ENCODE measurements at places on chromosomes 4 and X.

- DNase-seq = no peak
Measured at GRCh38 chr4:90027565-90027964, 99.6 kb upstream of the CCSER1 start.

GRCh38 chrX:71617742-71618141 lies 569 bp downstream of the CXCR3 start:
- DNase-seq = no peak

DNA sequence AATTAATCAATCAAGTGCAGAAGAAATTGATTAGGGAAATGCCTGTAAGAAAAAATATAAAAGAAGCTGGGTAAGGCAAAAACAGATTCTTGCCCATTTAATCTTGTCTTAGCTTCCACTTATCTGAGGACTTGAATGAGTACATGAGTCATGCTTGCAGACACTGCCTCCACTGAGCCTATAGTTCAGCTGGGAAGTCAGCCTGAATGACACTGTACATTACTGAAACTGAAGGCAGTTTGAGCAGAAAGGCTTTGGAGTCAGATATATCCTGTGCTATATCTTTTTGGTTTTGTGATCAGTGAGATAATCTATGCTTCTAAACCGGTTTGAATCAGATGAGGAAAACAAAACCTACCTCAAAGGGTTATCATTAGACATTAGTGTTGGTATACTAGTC lies 61.3 kb downstream of the NUDT11 start:
- DNase-seq = no peak

DNA sequence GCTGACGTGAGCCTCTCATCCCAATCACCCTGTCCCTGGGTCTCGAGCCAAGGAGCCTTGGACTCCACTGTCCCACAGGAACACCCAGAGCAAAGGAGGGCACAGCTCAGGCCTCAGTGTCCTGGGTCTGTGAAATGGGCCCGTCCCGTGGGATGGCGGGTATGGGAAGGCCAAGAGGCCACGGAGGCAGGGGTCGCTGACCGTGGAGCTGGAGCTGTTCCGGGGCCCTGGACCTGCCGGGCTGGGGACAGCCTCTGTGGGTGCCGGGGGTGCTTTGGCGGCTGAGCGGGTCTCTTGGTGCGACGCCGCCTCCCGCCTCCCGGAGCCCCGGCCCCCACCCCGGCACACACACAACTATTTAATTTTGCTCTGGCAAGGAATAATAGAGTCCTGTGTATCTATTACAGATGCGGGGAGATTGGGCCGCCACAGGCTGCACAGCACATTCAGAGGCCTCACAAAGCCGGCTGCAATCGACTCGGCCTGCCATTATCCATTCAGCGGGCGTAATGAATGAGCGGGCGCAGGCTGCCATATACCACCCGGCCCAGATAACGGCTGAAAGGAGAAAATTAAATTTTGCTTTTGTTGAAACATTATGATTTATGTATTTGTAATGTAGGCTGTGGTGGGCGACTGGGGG lies 83.9 kb upstream of the NKX1-1 start:
- DNase-seq = no peak

DNA sequence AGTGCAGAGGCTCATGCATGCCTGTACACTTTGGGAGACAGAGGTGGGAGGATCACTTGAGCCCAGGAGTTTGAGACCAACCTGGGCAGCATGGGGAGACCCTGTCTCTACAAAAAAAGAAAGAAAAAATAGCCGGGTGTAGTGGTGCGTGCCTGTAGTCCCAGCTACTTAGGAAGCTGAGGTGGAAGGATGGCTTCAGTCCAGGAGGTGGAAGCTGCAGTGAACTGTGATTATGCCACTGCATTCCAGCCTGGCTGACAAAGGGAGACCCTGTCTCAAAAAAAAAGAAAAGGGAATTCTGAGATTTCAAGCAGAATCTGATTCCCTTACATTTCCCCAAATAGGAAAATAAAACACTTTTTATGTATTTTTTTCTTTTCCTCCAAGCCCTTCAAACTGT lies 83.5 kb downstream of the SYNPO2 start:
- no peak for DNase-seq

DNA sequence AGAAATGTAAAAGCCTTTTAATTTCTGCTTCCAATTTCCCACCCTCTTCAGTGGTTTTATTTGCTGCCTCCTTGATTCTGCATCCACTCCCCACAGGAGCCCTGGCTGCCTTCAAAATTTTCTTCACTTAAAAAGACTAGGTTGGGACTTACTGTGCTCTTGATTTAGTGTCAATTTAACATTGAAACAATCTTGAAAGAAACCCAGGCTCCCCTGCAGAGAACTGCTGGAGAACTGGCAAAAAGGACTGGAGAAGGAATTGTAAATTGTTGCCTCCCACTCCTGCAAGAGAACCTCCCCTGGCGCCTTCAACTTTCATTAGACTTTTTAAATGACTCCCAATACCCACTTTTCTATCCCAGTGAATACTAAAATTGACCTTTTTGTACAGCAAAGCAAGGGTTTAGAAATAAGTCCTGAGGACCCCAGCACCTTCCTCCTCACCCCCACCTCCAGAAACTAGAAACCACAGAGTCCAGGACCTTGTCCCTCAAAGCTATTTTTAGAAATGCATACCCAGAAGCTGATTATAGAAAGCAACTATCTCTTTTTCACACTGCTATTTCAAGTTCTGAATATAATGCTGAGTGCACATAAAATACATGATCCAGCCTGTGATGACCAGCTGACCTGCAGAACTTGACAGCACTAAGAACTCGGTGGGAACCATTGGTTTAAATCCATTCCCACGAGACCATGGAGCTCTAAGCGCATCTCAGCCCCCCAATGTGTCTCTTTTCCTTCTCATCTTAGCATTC lies 155.5 kb downstream of the INPP4B start:
- DNase-seq = no peak

DNA sequence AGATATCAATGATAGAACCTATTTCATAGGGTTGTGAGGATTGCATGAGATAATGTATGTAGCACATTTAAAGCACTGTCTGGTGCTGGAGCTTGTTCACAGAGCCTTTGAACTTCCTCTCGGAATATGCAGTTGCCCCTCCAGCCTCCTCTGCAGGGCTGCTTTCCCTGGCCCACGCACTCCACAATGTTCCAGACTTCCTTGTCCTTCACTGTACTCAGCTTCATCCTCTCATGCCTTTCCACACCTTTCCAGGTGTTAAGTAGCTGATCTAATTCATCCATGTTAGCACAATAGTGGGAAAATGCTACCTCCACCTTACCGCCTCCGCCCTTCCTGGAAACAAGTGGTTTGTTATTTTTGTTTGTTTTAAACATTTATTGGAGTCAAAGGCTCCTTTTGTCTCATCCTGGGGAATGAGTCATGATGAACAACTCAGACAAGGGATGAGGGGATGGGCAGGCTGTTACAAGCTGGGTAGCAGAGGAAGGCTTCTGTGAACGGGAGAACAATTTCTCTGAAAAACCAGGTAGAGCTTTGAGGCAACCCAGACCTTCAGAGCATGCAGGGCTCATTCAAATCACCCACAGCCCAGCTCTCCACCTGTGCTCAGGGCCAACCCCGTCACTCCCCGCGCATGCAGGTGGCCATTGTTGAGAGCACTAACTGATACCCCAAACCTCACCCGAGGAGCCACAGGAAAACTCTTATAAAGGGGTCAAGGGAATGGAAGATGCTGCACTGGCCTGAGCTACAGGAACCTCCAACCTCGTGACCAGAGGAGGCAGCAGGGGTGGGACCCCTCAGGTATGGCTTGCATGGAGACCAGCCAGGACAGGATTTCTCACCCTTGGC lies 84.9 kb upstream of the TBL1X start:
- DNase-seq = no peak

DNA sequence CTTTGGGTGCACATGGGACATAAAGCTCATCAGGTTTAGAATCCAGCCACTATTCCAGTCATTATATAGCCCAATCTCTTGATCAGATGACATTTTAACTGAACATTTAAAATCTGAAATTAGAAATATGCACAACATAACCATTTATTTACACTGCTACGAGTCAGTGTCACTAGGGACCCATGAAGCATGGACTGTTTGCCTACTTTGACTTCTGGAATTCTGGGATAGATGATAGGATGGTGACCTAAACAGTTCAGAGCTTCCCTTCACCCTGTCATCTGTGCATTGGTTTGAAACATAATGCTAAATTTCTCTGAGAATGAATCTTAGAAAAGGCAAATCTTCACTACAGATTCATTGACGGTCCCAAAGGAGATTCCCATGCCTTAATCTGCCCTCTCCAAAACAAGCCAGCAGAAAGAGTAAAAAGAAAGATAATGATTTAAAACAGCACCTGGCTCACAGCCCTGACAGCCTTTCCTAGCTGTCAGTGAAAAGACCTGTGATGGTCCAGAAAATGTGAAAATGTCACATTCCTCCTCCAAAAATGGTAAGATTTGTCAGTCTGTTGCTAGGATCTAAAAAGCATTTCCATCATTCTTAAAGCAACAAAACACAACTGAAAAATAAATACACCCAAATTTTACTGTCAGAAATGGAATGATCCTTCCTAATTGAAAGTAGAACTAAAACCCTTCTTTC lies 18.9 kb upstream of the HERC3 start:
- DNase-seq = peak; percentile 28

DNA sequence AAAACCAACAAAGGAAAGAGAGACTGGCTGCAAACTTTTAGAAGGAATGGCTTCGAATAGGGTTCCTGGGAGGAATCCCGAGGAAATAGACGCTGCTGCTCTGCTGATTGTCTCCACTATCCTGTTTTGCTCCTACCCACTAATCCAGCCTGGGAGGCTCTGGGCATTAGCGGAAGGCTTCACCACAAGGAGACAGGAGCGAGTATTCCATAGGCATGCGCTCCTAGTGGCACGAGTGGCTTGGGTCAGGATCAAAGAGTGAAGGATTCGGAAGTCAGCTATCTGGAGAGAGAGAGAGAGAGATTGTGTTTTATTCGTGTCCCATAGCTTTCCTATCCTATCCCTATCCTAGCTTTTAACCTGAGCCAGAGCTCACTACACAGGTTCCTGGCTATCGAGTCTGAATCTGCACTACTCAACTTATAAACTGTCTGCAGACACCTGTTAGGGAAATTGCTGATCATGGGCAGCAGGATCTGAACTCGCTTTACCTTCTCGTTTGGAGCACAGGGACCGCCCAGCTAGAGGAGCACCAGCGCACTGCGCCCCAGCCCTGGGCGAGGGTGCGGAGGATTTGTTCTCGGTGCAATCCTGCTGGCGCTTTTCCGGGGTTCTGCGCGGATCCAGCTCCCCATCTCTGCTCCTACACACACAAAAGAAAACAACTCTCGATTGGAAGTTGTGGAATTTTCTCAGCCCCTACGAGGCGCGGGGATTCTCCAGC lies 740 bp upstream of the NPY2R start:
- no peak for DNase-seq

DNA sequence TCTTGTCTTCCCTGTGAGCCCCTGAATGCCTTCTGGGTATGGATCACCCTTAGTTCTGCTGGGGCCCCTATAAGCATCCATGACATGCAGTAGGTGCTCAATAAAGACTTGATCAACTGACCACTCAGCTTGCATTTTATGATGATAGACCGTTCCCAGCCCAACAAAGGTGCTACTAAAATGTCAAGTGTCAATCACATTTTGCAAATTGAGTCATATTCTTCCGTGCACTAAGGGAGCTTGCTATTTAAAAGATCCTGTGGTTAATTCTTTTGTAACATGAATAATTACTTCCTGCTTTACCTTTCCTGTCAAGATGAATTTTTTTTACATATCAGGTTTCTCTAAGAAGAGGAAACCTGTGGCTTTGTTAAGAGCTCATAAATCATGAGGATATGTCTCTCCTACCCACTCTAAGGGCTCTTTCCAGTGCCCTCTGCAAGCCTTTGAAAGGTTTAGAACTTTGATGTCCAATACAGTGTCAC lies 47.6 kb downstream of the SH3KBP1 start:
- DNase-seq = no peak

DNA sequence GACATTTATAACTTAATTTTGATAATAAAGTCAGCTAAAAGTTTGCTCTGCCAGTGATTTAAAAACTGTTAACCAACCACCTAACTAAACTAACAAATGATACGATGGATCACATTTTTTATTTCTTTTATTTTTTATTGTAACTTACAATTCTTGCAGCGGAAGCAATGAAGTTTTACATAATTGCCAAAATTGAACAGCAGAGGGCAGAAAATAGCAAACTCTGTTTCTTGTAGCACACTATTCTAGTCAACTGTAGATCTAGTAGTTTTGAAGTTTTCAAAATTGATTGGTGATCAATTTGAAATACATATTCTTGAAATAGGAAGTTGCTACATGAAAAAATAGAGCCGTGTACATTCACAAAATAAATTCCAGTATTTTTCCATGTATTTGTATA lies 2.8 kb upstream of the GRIA2 start:
- no peak for DNase-seq

DNA sequence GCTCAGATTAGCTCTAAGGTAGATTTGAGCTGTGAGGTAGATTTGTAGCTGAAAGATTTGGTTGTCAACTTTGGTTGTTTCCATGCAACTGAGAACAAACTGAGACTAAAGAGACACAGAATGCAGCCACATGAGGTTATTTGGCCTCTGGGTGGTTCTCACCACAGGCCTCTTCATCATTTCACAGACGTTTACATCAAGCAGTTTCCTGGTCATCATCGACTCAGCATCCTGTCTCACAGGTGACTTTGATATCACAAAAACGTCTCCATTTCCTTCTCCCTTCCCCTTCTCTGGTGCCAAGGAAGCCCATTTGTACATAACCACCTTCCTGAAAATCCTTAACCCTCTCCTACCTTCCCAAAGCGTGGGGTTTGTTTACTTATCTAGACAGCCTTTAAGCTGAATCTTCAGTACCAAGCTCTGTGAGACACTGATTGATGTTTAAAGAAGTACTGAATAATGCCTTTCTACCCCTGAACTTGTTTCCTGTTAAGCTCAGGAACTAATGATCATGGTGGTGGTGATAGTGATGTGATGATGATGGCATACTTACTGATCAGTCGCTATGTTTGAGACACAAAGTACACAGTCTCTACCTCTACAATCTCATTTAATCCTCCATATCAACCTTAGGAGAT lies 81.9 kb downstream of the FAM114A1 start:
- DNase-seq = no peak

Measured in GM04504 (cell line).